B cell (primary cell): ENCODE measurements at places on chromosomes 1 and 21. TPM values are rescaled to one million over a fixed set of nuclear protein-coding genes. Genes with fewer than 3 reads are reported as not detected.

- peak; percentile 54 for DNase-seq
Observed at GRCh38 chr1:40391688-40392145, 18.2 kb downstream of the SMAP2 start.

DNA sequence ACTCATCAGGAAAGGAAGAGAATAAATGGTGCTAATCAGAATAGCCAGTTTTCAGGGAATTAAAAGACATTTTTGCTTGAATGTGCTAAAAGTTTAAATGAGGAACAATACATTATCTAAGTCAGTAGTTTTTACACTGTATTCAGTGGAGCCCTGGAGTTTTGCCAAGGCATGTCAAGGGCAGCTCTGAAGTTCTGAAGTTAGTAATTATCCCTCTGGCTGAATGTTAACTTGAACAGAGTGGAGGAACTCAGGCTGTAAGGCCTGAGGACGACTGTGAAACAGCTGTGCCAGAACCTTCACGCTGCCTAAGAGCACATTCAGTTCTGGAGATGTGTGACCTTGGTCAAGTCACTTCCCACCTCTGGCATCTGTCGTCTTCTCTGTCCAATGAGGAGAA lies 68.1 kb downstream of the EDEM3 start:
- DNase-seq = no peak

DNA sequence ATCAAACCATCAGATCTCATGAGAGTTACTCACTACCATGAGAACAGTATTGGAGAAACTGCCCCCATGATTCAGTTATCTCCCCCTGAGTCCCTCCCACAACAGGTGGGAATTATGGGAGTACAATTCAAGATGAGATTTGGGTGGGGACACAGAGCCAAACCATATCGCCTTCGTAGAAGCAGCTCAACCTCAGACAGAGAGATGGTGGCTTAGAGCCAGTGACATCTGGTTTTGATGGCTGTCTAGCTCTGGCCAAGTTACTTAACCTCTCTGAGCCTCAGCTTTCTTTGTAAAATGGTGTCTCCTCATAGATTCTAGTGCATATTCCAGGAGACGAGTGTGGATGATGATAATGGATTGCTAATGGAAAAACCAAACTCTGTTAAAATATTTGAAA lies 27.2 kb downstream of the MX1 start:
- DNase-seq = no peak

GRCh38 chr1:40014812-40015594 lies 25.5 kb upstream of the CAP1 start:
- no peak for DNase-seq

GRCh38 chr1:46432781-46433327 lies 38.7 kb downstream of the FAAH start:
- DNase-seq = no peak

DNA sequence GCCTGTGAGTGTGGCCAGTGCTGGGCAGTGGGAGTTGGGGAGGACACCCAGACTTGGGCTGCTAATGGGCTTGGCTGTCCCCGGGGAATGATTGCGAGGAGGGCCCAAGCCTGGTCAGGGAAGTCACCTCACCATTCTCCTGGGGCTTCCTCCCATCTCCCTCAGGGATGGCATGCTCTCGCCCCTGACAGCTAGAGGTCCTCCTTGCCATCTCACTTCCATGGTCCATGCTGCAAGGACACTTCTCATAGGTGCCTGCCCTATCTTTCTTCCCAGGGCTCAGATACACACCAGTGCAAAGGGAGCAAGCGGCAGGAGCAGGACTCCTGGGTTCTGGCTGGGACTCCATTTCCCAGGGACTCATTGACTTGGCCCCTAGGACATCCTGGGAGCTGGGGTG lies 4.1 kb downstream of the NTRK1 start:
- no peak for DNase-seq

DNA sequence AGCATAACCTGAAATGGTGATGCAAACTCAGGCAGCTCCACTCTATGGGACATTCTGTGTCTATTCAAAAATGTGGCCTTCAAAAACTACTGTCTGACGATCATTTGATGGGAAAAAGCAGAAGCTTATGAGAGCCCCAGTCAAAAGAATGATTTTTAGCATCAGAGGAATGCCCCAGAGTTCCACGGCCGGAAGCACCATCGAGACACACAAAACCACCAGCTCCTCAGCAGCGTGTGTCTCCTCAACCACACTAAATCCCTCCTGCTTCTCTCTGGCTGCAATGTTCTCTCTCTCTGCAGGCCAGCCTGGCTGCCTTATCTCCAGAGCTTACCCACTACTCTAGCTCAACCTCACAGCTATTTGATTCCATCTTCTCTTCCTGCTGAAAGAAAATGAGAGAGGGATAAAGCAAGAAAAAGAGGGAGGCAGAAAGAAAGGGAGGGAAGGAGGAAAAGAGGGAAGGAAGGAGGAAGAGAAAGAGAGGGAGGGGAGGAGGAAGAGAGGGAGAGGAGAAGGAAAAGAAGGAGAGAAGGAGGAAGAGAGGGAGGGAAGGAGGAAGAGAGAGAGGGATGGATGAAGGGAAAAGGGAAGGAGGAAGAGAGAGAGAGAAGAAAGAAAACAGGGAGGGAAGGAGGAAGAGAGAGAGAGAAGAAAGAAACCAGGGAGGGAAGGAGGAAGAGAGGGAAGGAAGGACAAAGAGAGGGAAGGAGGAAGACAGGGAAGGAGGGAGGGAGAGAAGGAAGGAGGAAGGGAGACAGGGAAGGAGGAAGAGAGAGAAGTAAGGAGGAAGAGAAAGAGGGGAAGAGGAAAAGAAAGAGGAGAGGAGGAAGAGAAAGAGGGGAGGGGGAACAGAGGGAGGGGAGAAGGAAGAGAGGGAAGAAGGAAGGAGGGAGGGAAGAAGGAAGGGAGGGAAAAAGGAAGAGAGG lies 33.5 kb upstream of the LAPTM5 start:
- DNase-seq = peak; percentile 82

DNA sequence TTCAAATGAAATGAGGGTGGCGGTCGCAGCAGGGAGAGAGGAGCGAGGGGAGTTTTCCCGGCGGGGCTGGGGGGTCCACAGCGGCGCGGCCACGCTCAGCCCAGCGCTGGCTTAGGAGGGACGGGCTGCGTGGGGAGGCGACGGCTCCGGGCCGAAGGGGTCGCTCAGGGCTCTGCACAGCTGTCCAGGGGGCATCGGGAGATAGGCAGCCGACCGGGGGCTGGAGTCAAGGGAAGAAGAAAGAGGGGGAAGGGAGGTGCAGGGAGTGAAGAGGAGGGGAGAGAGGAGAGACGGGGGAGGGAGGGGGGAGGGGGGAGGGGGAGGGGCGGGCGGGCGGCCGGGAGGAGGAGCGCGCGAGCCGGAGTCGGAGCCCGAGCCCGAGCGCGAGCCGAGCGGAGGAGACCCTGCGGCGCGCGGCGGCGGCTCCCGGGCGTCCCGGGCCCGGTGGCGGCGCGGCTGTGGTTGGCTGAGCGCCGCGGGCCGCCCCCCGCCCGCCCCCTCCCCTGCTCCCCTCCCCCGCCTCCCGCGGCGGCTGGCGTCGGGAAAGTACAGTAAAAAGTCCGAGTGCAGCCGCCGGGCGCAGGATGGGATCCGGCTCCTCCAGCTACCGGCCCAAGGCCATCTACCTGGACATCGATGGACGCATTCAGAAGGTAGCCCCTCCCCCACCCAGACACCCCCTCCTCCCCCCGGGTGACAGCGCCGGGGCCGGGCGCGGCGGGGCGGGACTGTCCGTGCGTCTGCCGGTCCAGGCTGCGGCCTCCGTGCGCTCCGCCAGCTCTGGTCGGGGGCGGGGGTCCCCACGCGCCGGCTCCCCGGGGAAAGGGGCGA lies at the start of gene PDE9A:
PDE9A (plus strand) TSS at position 391 of the 831 bp plus-strand sequence; CDS start at position 585, 194 bp downstream.
- peak; percentile 45 for DNase-seq

GRCh38 chr1:29454616-29455380 lies 218.5 kb downstream of the PTPRU start:
- DNase-seq = no peak

PSMA5 gene
- 24.1 and 26.3 TPM in 2 replicates for polyA plus RNA-seq

LYPD8 gene
- polyA plus RNA-seq = 0.10 TPM in 1 of 2 replicates, not detected in the other

NIPAL3 gene
- polyA plus RNA-seq = 23.0 and 23.8 TPM in 2 replicates

C1orf216 gene
- 2.2 and 2.6 TPM in 2 replicates for polyA plus RNA-seq

S100A2 gene
- polyA plus RNA-seq = 0.19 TPM in 1 of 2 replicates, not detected in the other

TIAM1 gene
- 0.51 and 0.71 TPM in 2 replicates for polyA plus RNA-seq

ZNF670 gene
- polyA plus RNA-seq = 0.65 and 0.86 TPM in 2 replicates

ACTA1 gene
- 0.21 and 0.30 TPM in 2 replicates for polyA plus RNA-seq

DAB1 gene
- polyA plus RNA-seq = not detected in 2 replicates

NUP210L gene
- polyA plus RNA-seq = 0.04 TPM in 1 of 2 replicates, not detected in the other

FCN3 gene
- not detected in 2 replicates for polyA plus RNA-seq
